ENCODE measurements at places on chromosomes 7 and 10.

- no peak for DNase-seq
These were observed 103.8 kb downstream of the UNCX start for GRCh38 chr7:1336509-1336908.

DNA sequence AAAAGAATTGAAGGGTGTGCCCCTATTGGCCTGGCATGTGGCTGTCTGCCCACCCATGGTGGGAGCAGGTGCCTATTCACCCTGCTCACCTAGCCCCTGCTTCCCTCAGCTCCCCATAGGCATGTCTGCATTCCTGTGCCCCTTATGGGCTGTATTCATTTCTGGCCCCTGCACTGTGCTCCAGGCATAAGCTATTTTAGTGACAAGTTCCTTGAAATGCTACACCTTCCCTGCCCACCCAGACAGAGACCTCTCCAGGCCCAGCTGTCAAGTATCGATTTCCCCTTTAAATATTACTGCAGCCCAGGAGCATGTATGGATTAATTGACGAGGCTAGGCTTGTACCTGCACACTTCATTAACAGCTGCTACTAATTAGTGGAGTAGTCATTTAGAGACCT is 235.4 kb downstream of the RPS24 start:
- DNase-seq: peak; percentile 76

DNA sequence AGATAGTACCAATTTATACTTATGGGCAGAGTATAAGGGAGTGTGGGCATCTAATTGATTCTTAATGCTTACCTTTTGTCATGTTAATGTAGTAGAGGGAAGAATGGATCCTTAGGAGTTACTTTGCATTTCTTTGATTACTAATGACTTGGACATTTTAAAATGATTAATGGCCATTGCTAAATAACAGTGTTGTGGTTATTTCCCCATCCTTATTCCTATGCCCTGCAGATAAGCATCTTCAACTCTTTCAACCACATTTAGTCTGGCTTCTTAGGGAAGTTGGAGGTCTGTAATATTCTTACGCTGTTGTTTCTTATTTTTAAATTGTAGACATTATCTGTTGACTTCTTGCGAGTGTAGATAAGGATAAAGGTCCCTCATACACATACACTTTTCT is 37.2 kb downstream of the KAT6B start:
- no peak for DNase-seq

- no peak for DNase-seq
These were observed 305.0 kb downstream of the PTEN start for GRCh38 chr10:88168171-88169036.

DNA sequence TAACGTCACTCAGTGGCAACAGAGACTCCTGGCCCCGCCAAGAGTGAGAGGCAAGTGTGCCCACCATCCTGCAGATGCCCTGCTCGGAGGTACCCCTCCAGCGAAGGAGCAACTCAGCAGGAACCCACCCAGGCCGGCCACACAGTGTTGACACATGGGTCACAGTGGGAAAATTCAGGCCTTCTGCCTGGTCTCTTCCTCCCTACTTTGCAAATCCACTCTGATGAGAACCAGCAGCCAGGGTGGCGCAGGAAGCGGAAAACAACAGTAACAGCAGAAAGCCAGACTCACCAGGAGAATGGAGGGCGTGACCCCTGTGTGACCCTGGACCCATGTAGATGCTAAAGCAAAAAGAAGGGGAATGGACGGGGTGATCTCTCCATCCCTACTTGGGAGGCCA is 53.8 kb downstream of the CTBP2 start:
- DNase-seq: no peak

- no peak for DNase-seq
These were observed 3.4 kb downstream of the STAMBPL1 start for GRCh38 chr10:88883448-88883809.

GRCh38 chr7:20474249-20474648 is 141.2 kb upstream of the ABCB5 start:
- DNase-seq: no peak

DNA sequence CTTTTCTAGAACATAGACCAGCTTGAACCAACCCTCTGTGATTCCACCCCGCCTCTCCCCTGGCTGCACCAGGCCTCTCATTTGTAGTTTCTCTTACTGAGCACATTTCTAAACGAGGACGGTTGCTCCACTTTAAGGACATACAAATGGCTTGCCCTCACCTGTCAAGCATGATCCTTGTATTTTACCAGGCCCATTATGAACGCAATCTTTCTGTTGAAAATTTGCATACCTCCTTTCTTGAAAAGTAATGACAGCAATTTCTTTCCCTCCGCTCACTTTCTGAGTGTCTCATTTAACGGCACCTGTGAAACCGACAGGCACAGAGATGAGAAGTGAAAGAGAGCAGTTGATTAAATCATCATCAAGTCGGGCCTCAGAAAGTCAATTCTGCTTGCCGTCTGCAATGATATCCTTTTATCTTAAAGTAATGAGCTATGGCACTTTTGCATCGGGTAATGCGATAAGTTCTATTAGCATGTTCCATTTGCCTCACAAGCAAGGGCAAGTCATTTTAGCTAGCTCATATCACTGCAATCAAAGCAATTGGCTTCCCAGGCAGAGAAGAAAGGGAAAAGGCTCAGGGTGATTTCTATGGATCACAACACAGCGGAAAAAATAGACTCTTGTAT is 705.6 kb upstream of the GALNT17 start:
- DNase-seq: no peak

GRCh38 chr7:2851497-2851896 is 7.4 kb upstream of the GNA12 start:
- DNase-seq: no peak

GRCh38 chr10:132932461-132933307 is 9.7 kb downstream of the CFAP46 start:
- no peak for DNase-seq

DNA sequence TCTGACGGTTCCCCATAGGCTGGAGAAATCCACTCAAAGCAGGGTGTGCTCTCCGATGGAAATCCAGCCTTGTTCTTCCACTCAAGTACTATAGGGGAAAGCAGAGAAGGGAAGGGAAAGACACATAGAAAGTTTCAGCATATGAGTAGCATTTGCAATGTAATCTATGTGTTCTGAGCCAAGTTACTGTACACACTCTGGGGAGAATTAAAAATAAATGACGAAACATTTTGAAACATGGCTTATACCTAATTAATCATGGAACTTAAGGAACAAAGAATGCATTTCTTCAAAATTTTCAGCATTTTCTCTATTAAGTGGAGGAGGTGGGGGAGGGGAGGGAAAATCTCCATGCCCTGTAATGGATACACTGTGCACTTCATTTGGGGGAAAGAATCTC is 198.1 kb upstream of the HABP2 start:
- DNase-seq: no peak

DNA sequence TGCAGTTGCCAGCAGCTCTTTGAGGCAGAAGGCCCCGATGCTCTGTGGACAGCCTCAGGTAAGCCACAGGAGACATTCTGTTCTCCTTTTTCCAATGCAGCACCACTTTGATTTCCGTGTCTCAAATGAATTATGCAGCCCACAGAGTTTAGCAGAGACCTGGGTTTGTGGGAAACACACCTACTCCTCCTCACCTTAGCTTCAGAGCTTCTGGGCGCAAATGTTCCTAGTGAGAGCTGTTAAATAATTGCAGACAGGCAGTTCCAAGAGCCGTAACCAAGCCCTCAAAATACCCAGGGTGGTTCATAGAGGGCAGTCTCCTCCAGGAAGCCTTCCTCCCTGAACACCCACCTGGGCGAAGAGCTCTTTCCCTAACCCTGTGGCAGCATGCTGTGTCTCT is 69.2 kb upstream of the AGK start:
- DNase-seq: no peak

- no peak for DNase-seq
These were observed 3.1 kb upstream of the CLEC5A start for GRCh38 chr7:141949911-141950310.

- DNase-seq: no peak
These were observed 186.3 kb downstream of the PTPRN2 start for GRCh38 chr7:158401295-158401694.

DNA sequence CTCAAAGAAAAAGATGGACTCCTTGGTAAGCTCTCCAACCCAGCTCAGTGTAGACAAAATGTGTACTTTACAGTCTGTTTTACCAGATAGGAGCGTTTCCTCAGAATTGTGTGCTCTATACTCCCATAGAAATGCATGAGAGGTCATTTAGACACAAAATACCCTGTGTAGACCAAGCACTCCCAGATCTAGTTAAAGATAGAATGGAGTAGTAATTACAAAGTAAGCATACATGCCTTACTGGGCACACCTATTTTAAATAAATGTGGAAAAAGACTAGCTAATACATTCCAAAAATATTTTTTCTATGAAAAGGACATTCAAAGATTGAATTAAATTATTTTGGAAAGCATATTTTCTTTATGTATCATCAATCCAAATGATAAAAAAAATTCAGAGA is 271.9 kb upstream of the DGKB start:
- DNase-seq: no peak

DNA sequence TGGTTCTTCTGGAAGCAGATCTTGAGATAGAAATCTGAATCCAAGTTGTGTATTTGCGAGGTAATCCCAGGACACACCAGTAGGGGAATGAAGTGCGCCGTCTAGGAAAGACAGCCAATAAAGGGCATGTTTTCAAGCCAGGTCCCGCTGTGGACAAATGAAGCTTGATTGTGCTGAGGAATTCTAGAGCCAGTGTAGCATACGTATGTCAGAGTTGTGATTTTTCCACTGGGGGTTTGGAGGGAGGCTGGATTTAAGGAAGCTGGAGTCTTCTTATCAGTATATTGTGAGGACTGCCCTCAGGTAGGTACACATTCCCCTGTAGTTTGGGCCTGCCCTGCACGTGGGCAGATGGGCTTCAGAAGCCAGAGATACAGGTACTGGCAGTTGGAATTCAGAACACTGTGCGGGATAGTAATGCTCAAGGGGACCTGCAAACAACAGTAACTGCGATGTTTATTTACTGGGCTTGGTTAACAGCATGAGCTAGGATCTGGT is 50.9 kb downstream of the GALNT11 start:
- DNase-seq: peak; percentile 10

GRCh38 chr10:81127931-81128330 is 590.2 kb downstream of the SH2D4B start:
- DNase-seq: no peak

DNA sequence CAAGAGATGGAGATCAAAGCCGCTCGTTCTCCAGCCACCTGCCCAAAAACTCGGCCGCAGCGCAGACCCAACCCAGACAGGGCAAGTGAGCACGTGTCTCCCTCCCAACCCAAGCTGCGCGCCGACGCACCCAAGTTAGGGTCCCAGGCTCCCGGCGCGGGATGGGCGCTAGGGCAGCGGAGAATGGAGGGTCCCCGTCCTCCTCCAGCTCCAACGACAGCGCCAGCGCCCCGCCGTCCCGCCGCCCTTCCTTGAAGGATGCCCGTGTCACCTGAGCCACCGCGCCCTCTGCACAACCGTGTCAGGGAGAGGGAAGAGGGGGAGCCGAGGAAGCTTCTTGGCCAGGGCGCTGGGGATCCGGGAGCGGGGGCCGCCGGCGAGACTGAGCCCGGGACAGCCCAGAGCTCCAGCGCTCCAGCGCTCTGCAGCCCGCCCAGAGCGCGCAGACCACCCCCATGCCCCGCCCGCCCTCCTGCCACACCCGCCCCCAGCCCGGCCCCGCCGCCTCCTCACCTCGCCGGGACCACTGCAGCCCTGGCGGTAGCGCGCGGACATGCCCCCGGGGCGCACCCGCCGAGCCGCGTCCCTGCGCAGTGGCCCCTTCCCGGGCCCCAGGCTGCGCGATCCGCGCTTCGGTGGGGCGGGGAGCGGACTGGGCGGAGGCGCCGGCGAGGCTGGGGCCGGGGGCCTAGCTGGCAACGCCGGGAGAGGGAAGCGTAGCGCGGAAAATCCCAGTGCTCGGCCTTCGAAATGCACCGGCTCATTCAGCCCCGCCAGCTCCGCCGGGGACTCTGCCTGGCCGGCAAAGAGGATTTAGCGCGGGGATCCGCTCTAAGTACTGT is at the start of gene SLC16A12:
Gene SLC16A12, minus strand, starts transcription at position 424 of the 842 bp plus-strand sequence. CDS start 73,016 bp downstream, outside the sequence.
- no peak for DNase-seq

DNA sequence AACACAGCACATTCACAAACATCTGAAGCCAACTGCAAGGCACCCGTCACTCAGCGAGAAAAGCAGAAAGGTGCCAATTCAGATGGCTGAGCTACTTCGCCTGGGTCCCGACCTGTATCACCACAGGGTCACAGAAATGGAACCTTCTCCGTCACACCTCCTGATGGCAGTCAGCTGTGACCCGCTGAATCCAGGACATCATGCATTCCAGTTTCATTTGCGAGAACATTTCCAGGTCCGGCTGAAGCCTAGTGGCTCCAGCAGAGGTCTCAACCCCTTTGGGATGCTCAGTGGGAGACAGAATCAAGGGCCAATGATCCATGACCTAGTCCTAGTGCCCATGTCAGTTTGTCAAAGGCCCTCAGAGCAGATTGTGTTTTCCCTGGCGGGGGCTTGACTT is 193.6 kb upstream of the KLF14 start:
- DNase-seq: no peak

DNA sequence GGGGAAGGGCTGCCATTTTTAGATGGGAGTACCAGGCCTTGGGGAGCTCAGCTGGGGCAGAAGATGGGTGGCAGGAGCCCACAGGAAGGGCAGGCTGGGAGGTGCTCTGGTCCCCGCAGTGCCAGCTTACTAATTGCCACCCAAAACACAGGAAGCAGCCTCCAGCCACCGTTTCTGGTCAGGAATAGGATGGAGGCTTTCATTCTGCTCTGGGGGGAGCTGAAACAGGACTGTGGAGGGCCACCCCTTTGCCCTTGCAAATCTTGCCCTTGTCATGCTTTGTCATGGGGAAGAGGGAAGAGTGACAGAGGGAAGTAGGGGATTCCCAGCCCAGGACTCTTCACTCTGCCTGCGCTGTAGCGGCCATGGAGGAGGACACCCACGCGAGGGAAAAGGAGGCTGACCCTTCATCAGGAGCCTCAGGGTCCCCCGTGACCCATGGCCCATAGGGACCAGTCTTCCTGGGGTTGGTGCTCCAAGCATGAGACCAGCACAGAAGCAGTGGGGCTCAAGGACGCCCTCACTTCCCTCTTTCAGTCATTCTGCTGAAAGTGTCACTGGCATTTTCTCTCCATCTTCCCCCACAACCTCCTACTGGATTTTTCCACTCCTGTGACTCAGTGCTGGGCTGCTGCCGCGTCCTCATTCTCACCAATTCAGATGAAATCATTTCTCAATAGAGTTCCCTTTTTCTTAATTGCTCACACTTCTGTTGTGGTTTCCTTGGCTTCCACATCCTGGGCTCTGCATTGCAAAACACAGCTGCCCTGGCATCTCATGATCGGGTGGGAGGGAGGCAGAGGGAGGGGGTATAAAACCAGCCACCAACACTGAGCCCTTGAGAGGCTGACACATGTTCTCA is 61.9 kb downstream of the MKI67 start:
- DNase-seq: no peak

DNA sequence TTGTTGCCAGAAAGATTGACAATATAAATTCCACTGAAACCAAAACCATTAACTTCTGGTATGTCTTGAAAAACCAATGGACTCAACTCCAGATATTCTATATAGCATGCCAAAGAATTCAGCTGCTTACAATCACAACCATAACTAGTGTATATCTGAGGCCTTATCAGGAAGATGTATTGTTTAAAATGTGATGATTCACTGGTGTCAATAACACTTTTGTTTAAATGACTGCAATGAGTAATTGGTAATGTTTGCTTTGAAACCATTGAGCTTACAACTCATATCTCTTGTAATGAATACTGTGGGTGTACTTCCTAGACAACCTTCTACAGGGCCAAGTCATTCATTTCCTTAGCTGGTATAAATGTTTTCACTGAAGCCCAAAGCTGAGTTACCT is 727.9 kb upstream of the KCND2 start:
- DNase-seq: no peak

Measured in NCI-H2171 treated with DMSO at 0.1 percent for 48 hours (cell line).